Cardiac muscle cell (in vitro differentiated cells and primary cell): ENCODE measurements at places on chromosomes 3 and 15. TPM values are rescaled to one million over a fixed set of nuclear protein-coding genes. Genes with fewer than 3 reads are reported as not detected.

ADAMTSL3 gene
- total RNA-seq = 0.88 and 2.0 TPM in 2 replicates

SLC12A1 gene
- total RNA-seq = 0.04 TPM in 1 of 2 replicates, not detected in the other

STXBP5L gene
- 0.07 and 0.24 TPM in 2 replicates for total RNA-seq

VEPH1 gene
- total RNA-seq = 1.1 and 2.5 TPM in 2 replicates

COL6A6 gene
- 0.60 and 1.1 TPM in 2 replicates for total RNA-seq

THRB gene
- 0.57 and 0.67 TPM in 2 replicates for total RNA-seq

PPP1R14D gene
- total RNA-seq = not detected in 2 replicates

AQP9 gene
- total RNA-seq = not detected in 2 replicates

SUCNR1 gene
- total RNA-seq = 0.11 TPM in 1 of 2 replicates, not detected in the other

NEK10 gene
- 1.1 and 2.1 TPM in 2 replicates for total RNA-seq

CADM2 gene
- total RNA-seq = 0.15 and 1.2 TPM in 2 replicates

ACKR4 gene
- not detected in 2 replicates for total RNA-seq

UTS2B gene
- total RNA-seq = 0.32 TPM in 1 of 2 replicates, not detected in the other

DNA sequence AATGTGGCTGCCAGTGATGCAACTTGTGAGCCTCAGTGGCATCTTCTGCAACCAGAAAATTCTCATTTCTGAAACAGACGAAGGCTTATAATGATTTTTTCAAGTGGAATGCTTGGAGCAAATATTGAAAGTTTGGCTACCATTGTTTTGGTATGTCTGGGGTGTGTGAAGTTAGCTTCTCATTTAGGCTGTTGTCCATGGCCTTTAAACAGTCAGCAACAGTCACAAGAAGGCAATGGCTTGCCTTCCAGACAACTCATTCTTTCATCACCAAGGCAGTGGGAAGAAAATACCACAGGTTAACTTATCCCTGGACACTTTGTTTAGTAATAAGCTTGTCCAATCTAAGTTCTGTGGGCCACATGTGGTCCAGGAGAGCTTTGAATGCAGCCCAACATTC is 4.7 kb upstream of the BNC1 start:
- DNase-seq = no peak

GRCh38 chr3:128783774-128784173 is 57.8 kb downstream of the RAB7A start:
- DNase-seq = no peak

- peak; percentile 96 for DNase-seq
These were observed at the start of gene NDUFAF3 for GRCh38 chr3:49021813-49022687. TSS of gene NDUFAF3 (plus strand) at chr3:49022121. CDS start at chr3:49022145, 24 bp downstream.

- no peak for DNase-seq
These were observed 185.2 kb upstream of the ARL6 start for GRCh38 chr3:97579365-97579764.

DNA sequence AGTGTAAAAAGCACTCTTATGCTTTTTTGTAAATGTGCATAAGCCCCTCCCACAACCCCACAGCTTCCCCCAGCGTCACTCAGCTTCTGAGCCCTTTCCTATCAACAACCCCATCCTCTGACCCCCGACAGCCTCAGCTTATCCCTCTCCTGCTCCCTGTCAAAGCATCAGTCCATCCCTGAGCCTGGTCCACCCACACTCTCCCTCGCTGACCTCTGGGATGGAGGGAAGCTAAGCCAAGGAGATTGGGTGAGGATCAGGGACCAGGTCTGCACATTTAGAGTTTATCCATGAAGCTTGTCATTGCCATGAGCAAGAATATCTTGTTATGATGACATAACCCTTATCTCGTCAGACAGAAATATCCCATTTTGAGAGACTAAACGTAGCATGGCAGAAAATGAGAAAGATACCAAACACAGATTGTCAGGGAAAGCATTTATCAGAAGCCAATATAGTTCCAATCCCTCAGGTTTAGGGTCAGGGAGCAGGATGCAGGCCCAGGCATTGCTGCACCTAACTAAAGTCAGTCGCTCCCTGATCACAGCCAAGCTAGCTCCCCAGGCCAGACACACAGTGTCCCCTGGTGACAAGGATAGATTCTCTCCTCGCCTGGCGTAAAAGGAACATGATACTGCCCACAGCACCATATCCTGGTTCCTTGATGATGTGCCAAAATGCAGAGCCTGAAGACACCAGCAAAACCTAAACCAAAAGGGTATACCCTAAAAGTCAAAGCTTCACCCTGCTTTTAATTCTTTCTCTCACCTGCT is 66.9 kb downstream of the DCLK3 start:
- peak; percentile 38 for DNase-seq

DNA sequence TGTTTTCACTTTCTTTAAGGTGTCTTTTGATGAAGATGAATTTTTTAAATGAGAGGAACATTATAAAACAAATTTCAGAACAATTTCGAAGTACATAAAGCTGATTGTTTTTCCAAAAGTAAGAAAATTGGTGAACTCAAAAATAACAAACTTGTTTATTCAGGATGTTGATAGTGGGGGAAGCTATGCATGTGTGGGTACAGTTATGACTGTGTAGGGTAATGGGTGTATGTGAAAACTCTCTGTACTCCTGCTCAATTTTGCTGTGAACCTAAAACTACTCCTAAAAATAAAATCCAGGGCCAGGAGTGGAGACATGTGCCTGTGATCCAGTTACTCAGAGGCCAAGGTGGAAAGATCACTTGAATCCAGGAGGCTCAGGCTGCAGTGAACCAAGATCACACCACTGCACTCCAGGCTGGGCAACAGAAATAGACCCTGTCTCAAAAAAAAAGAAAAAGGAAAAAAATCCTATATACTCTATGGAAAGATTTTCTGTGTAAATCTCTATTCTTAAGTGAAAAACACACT is 37.2 kb downstream of the PIK3CB start:
- DNase-seq = no peak

GRCh38 chr3:53375019-53375418 is 27.7 kb upstream of the DCP1A start:
- peak; percentile 72 for DNase-seq

DNA sequence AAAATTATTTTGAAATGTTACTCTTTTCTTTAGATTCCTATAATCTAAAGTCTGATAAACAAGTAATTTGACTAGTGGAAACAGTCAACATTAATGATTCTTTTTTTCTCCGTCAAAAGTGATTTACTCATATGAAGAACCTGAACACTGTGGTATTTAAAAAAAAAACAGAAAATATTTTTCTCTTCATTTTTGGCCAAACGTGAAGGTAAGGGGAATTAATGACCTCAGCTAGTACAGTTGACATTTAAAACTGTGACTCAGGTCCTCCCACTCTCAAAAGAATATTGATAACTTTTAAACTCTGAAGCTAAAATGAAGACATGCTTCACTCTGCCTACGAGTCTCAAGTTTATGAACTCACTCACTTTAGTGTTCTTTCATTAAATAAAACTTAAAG is 34.5 kb downstream of the TIGIT start:
- no peak for DNase-seq

- peak; percentile 94 for DNase-seq
These were observed 254.4 kb upstream of the ZPLD1 start for GRCh38 chr3:102180280-102180931.

GRCh38 chr3:143875546-143875945 is 27.3 kb upstream of the SLC9A9 start:
- DNase-seq = no peak

GRCh38 chr3:8366219-8366810 is 135.3 kb upstream of the LMCD1 start:
- peak; percentile 56 for DNase-seq

DNA sequence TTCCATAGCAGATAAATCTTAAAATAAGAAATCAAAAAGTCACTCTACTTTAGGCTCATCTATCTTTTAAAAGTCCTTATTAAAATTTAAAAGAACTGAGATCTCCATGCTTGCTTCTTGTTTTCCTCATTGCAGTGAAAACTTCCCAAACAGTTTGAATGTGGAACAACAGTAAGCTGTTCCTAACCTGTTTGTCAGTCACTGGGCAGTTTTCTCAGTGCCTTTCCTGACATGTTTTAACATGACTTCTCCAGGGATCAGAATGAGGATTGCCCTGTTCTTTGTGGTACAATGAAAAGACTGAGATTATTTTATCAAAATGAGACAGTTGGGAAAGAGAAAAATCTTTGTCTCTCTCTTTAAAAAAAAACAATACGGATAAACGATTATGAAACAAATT is 774 bp downstream of the GPR87 start:
- DNase-seq = no peak

DNA sequence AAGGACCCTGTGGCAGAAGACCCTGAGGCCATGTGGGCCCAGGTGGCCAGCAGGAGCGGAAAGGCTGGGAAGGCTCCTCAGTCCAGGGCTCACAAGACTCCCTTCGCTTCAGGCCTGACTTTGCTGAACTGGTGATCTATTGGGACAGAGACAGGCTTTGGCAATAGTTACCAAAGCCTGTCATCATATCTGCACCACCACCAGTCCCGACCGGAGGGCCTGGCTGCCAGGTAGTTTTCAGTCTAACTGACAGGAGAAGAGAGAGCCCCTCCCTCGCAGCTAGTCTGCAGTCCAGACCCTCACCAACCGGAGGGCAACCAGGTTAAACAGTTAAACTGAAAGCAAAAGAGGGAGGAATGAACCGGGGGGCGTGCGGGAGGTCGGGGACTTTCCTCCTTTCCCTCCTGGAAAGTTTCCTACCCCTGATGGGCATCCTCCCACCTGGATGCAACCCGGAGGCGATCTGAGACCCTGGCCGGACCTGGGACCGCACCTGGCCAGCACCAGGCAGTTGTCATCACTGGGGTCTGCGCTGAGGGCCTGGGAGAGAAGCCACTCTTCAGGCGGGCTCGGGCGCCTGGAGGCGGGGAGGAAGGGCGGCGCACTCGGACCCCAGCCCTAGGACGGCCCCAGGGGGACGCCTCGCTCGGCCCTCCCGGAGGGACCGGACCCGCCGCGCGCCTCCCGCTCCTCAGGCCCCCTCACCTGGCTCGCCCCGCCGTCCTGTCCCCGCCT is 435 bp downstream of the RAB27A start:
- peak; percentile 22 for DNase-seq

DNA sequence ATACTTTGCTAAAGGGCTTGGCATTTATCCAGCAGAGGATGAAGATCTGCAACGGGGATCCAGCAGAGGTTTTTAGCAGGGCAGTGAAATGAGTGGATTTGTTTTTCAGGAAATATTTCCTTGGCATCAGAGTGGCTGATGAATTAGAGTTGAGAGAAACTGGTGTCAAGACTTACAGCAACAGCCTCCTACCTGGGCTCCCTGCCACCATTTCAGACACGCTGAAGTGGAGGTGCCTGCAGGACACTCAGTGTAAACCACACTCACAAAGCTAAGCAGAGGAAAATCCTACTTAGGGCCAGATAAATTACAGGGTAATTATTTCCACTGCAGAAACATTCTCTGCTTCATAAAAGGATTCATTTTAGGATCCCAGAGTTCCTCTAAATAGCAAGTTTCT is 519.7 kb downstream of the FGF12 start:
- DNase-seq = peak; percentile 6

GRCh38 chr15:47742334-47742733 is 25.0 kb downstream of the SEMA6D start:
- peak; percentile 82 for DNase-seq

DNA sequence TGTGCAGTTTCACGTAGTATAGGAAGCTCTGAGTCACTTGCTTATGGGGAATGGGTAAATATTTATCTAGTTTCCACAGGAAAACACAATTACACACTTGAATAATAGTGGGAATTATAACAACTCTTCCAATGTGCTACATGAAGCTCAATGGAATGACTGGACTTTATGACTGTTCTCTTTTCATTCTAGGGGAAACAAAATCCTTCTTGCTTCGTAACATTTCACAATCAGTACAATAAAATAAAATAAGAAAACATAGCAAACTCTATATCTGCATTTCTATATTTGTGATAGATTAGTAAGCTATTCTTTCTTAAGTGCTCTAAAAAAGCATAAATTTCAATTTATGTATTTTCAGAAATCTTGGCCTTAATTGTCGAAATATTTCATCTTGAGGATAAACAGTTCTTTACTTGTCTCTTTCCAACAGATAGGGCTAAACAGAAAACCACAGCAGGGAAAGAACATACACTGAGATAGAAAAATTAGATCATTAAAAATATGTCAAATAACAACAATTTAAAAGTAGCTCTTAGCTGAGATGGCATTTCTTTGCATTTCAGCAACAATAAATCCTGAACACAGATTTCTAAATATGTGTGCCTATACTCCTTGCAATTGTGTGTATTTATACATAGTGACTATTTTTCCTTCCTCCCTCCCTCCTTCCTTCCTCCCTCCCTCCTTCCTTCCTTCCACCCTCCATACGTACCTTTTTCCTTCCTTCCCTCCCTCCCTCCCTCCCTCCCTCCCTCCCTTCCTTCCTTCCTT is 395.5 kb upstream of the KCNMB2 start:
- peak; percentile 49 for DNase-seq

DNA sequence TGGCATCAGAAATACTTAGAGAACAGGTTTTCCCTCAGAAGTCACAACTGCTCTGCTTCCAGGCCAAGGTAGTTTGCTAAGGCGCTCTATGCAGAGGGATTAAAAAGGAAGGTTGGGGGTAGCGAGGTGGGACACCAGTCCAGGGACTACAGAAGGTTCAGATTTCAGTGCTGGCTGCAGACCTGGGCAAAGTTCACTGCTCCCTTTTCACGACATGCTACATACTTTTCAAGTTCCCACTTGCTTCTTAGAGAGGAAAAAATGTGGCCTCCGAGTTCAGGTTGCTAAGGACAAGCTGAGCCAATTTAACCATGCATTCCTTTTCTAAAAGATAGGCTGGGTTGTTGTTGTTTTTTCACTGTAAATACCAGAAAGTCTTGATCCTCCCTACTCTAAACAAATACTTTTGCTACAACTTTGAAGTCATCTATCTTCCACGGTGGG is 158.6 kb upstream of the NR2F2 start:
- DNase-seq = no peak

GRCh38 chr3:150623945-150624344 is 20.8 kb downstream of the SELENOT start:
- no peak for DNase-seq

- DNase-seq = peak; percentile 99
These were observed at the start of gene INTS14 for GRCh38 chr15:65610871-65611718. TSS of gene INTS14 (minus strand) at chr15:65611131. CDS start at chr15:65607380, 3,751 bp downstream.

DNA sequence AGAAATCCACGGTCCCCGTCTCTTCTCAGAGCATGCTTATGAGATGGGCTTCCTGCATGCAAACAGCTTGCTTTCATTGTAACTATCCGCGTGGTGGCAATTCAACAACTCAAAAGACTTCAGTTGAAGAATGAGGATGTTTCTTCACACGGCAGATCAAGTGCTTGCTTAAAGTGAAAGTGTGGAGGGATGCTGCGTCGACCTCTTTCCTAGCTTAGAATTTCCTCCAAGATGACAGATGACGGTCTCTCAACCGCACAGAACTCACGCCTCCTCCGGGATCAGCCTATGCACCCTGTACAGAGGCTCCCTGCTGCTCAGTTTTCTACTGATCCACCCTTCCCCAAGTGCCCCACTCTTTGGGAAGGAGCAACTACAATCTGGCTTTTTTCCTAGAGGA is 47.8 kb downstream of the PCSK6 start:
- no peak for DNase-seq

GRCh38 chr15:57118013-57118799 is 199.8 kb downstream of the TCF12 start:
- no peak for DNase-seq
